ENCODE measurements at places on chromosomes 11 and 22.

GRCh38 chr11:67295846-67296245, 6.7 kb downstream of the ANKRD13D start:
- DNase-seq, result no peak

- no peak for DNase-seq
Measured at GRCh38 chr11:76796511-76797198, 13.5 kb downstream of the TSKU start.

DNA sequence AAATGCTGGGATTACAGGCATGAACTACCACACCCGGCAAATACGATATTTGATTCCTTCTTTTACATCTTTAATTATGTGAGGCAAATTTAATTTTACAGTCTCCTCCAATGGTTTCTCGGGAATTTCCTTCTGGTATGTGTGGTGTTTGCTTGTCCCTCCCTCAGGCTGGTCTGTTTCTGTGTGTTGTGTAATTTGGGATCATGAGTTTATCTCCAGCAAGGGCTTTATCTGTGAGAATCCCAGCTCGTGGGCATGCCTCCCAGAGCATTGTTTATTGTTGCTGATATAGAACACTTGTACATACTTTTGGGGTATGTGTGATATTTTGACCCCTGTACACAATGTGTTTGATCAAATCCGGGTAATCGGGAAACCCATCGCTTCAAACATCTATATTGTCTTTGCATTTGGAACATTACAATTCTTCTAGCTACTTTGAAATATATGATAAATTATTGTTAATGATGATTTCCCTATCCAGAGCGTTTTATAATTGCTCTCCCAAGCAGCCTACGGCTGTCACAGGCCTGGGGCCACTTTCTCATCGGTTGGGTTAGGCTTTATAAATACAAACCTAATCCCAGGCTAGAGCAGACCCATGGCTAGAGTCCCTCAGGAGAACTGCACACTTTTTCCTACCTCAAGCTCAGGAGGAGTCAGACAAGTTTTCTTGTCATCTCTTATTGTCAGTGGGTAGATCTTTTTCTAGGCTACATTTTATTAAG, 15.0 kb upstream of the PRR5 start:
- DNase-seq, result no peak

DNA sequence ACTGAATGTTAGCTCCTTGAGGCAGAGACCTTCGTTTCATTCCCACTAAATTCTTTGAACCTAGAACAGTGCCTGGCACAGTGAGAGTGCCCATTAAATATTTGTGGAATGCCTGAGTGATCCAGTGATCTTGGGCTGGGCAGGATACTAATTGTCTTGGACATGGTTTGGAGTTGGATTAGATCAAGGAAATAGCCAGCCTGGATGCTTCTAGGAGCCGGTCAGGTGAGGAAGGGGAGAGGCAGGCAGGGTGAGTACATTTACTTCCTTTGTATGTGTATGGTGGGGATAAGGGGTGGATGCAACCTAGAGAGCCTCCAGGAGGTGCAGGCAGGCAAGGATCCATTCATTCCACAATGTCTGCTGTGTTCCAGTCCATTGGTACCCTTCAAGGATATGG, 3.6 kb downstream of the SREBF2 start:
- DNase-seq, result no peak

DNA sequence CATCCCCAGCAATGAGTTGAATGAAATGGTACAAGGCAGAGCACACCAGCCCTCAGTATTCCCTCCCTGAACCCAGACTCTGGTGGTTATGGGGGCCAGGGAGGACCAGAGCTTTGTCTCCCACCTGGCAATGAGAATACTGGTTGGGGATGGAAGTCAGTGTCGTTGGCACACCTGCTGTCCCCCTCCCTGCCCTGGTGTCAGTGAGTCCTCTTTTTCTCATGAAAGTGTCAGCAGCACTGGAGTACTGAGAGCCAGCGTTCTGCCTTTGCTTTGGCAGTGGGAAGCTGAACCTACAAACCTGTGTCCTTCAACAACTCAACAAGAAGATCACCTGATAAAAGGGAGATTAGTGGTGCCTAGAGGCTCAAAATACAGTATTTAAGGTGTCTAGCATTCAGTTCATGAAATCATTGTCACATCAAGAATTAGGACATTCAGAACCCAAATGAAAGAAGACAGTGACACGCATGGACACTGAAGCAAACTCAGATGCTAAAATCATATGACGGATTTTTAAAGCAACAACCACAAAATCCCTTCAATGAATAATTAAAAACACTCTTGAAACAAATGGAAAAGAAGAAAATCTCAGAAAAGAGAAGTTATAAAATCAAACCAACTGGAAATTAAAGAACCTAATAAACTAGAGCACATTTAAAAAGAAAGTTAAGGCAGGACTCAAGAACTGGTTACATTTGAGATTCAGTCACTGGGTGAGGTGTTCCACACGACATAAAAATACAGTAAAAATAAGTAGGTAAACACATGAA, 77.5 kb upstream of the VPREB1 start:
- DNase-seq, result peak; percentile 35

DNA sequence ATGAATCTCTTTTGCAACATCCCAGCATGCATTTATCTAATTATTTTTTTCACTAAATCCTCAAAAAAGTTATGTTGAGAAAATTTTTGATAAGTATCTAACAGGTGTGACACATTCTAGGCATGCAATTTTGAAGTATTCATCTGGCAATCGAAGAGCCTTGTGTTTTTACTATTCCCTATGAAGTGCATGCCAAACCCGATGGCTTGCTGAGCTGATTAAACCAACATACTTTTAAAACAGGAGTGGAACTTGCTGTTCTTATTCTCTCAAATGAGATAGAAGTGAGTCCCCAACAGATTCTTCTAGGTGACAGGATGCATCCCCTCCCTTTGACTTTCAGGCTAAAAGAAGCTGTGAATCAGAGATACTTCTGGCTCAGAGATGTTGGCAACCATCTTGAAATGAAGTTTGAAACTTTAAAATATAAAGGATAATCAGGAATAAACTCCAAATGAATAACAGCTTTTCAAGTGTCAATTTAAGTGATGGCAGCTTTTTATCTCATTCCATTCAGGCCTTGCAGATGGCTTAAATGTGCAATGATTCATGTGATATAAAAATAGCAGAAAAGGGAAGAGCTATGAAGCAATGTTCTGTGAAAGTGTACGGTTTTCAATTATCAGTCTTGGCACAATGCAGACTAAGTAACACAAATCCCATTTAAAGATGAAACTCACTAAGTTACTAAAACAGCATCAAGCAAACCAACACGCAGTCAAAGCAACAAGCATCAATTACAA, 67.7 kb downstream of the APOL5 start:
- DNase-seq, result no peak

- no peak for DNase-seq
Measured at GRCh38 chr11:112780351-112781087, 180.7 kb upstream of the NCAM1 start.

DNA sequence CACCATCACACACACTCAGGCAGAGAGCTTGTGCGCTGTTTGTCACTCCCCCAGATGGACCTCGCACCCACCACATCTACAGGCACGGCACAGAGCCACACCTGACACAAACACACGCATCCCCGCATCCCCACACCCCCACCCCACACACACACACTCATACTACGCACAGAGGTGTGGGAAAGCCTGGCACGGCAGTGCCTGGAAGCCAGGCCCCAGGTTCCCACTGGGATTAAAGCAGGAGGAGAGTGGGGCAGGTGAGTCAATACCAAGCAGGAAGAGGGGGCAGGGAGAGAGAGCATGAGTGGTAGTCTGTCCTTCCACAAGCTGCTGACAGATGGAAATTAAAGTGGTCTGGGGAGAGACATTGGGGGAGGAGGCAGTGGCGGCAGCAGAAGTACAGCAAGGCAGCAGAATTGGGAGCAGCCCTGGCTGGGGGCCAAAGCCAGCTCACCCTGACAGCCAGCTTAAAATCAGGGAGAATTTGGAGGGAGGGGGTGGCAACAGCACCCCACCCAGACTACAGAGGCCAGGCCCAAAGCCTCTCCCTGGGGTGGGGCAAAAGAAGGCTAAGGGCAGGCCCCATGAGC, 20.7 kb downstream of the TNKS1BP1 start:
- DNase-seq, result no peak

GRCh38 chr11:75150879-75151278, at the start of gene SLCO2B1:
Gene SLCO2B1 (plus strand): TSS chr11:75151107. CDS start chr11:75151382, 275 bp downstream.
- DNase-seq, result no peak

GRCh38 chr11:50181334-50181733, 148.7 kb downstream of the OR4C45 start:
- no peak for DNase-seq

- DNase-seq, result no peak
Measured at GRCh38 chr11:96366024-96366423, 23.0 kb upstream of the MAML2 start.

GRCh38 chr11:28110821-28111200, 2.6 kb downstream of the METTL15 start:
- no peak for DNase-seq

DNA sequence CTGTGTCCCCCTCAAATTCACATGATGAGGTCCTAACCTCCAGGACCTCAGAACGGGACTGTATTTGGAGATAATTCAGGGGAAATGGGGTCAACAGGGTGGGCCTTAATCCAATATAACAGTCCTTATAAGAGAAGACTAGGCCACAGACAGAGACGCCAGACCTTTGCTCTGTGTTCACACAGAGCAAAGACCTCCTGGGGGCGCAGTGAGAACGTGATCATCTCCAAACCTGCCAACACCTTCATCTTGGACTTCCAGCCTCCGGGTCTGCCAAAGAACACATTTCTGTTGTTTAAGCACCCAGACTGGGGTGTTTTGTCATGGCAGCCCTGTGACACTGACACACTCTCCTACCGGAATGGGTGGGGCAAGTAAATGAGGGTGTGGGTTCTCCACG, 250.2 kb downstream of the MN1 start:
- no peak for DNase-seq

- DNase-seq, result no peak
Measured at GRCh38 chr22:25650833-25651232, 86.4 kb downstream of the GRK3 start.

GRCh38 chr22:29702000-29702930, 17.5 kb upstream of the CABP7 start:
- DNase-seq, result no peak

GRCh38 chr11:110778343-110778742, 66.1 kb upstream of the ARHGAP20 start:
- DNase-seq, result peak; percentile 28

GRCh38 chr11:66437979-66438503, 607 bp downstream of the MRPL11 start:
- DNase-seq, result no peak

DNA sequence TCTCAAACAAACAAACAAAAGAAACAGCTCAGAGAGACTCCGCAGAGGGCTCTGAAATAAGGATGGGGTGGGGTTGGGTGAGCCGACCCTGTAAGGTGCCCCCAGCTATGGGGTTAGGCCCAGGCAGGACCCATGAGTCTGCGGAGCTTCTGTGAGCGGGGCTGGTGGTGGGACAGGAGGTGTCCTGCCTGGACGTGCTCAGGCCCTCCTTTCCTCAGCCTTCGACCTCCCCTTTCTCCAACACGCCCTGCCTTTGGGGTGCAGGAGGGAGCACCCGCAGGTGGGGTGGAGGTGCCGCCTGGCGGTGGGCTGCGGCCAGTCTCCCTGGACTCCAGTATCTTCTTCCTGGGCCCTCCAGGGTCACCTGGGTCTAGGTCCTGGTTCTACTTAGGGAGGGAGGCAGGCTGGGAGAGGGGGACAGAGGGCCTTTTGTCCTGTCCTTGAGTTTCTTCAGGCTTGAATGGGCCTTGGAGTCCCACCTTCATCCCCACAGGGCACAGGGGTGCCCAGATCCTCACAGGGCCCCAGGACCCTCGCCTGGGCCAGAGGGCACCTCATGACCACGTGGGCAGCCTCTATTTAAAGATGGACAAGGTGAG, 12.3 kb downstream of the PRR33 start:
- no peak for DNase-seq

DNA sequence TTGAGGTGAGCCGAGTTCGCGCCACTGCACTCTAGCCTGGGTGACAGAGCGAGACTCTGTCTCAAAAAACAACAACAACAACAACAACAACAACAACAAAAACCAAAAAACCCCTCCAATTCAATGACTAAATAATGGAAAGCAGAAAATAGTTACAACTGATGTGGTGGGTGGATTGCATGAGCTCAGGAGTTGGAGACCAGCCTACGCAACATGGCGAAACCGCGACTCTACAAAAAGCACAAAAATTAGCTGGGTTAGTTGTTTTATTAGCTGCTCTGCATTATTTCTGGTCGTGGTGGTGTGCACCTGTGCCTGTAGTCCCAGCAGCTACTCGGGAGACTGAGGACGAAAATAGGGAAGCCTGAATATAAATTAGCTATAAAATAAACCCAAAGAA, 2.6 kb upstream of the PATL1 start:
- no peak for DNase-seq

DNA sequence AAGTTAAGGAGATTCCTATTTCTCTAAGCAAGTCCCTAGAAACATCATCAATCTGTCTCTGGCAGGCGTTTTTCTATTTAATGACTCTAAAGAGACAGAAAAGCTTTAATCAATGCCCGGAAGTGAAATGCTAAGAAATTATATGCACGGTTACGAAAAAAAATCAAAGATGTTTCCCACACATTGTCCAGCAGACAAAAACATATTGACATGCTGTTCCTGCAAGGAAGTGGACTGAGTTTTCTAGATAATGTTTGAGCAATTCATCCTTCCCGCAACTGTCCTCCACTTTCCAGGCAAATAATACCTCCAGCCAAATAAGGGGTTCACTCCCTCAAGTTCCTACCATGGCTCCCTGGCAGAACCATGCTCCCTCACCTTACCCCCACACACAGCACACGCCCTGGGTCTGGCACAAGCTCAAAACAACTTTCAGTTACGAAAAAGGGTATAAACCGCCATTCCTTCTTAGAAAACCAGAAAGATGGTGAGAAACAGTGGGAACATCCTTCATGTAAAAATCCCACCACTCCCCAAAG, 29.6 kb downstream of the GALNT18 start:
- DNase-seq, result no peak

DNA sequence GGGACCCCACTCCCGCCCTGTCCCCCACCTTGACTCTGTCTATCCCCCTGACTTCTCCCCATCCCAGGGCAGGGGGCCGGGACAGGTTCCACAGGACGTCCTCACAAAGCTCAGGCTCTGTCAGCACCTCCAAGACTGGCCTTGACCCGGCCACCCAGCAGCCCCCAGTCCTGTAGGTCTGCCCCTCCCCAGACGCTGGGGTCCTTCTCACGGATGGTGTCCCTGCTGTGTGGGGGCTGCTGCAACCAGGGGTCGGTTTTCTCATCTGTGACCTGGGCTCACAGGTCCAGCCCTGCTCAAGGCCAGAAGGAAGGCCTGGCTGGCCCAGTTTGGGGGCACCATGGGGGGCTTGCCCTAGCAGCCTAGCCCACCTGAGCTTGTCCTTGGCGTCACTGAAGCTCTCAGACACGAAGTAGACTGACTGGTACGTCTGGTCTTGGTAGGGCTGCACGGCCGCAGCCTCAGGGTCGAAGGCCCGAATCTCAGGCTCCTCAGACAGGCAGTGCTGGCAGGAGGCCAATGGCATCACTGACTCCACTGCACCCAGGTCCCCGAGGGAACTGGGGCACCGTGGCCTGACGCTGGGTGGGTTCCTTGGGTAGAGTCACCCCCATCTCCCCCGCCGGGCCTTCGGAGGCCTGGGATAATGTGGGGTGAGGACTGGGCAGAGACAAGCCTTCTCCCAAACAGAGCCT, 4.0 kb upstream of the INS start:
- no peak for DNase-seq
